Effector memory CD8-positive, alpha-beta T cell (primary cell): ENCODE measurements at places on chromosomes 11 and 22.

DNA sequence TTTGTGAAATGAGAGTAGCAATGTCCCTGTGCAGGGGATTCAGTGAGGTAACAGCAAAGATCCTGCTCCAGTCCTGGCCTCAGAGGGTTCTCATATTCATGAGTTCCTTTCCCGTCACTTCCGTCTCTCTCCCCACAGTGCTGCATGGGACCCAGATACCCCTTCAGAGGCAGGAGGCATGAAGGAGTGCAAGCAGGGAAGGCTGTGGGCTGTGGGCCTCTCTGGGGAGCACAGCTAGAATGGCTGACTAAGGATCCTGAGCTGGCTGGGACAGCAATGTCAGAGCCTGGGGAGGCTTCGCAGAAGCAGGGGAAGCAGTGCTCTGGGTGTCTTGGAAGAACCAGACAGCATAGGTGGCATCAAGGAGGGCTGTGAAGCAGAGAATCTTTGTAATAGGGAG is 13.0 kb downstream of the PKNOX2 start:
- H3K4me1 ChIP-seq, result no peaks in the 10 kb centered on the region
- DNase-seq, result no peak
- H3K27me3 ChIP-seq, result peaks cover 100% of the 10 kb centered on the region
- H3K27ac ChIP-seq, result no peak overlapping the region

- peaks cover 3% of the 10 kb centered on the region for H3K4me1 ChIP-seq
- no peak overlapping the region for H3K4me3 ChIP-seq
- peak; percentile 33 for DNase-seq
- peaks cover 29% of the 10 kb centered on the region for H3K27me3 ChIP-seq
- no peaks in the 10 kb centered on the region for H3K36me3 ChIP-seq
These were observed 23.6 kb downstream of the ALX4 start for GRCh38 chr11:44286268-44286880.

DNA sequence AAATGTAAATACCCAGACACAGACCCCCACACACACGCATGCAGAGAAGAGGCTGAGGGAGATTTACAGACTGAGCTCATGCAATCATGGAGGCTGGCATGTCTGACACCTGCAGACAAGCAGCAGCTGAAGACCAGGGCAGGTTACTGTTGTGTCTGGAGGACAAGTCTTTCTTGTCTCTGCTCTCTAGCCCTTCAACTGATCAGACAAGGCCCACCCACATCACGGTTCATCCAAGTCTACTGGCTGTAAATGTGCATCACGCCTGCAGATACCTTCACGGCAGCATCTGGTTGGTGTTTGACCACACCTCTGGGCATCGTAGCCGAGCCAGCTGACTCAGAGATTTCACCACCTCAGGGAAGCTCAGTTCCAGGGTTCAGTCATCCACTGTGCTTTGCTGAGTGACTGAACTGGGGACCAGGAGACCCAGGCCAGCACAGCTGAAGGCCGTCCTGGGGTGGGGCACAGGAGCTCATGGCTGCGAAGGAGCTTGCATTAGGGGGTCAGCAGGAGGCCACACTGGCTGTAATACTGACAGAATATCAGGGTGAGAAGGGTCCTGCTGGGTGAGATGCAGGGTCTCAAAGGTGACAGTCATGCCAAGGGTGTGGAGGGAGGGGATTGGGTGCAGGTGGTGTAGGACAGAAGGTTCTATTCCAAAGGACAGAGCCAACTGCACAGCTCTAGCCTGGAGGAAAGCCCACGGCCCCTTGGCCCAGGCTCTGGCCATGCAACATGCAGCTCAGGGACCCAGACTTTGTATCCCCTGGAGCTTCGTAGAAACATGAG is 304.9 kb downstream of the BRD1 start:
- no peak overlapping the region for H3K4me3 ChIP-seq
- peaks cover 10% of the 10 kb centered on the region for H3K27me3 ChIP-seq
- no peaks in the 10 kb centered on the region for H3K4me1 ChIP-seq
- no peak for DNase-seq
- peaks cover 2% of the 10 kb centered on the region for H3K36me3 ChIP-seq

DNA sequence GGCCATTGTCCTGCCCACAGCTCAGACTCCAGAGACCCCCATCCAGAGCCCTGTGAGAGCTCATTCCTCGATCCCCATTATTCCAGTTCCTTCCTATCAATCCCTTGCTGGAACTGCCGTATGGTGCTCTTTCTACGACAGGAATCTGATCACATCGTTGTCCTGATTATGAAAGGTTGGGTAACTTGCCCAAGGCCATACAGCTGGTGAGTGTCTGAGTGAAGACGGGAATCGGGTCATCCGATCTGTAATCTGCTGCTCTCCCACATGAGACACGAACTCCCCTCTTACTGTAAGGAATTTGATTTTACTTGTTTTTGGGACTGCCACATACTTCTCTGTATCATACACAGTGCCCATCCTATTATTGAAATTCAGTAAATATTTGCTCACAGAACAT is 149.1 kb downstream of the OPCML start:
- H3K36me3 ChIP-seq, result no peaks in the 10 kb centered on the region
- DNase-seq, result no peak
- no peaks in the 10 kb centered on the region for H3K27me3 ChIP-seq
- H3K27ac ChIP-seq, result no peak overlapping the region
- H3K4me1 ChIP-seq, result no peaks in the 10 kb centered on the region

DNA sequence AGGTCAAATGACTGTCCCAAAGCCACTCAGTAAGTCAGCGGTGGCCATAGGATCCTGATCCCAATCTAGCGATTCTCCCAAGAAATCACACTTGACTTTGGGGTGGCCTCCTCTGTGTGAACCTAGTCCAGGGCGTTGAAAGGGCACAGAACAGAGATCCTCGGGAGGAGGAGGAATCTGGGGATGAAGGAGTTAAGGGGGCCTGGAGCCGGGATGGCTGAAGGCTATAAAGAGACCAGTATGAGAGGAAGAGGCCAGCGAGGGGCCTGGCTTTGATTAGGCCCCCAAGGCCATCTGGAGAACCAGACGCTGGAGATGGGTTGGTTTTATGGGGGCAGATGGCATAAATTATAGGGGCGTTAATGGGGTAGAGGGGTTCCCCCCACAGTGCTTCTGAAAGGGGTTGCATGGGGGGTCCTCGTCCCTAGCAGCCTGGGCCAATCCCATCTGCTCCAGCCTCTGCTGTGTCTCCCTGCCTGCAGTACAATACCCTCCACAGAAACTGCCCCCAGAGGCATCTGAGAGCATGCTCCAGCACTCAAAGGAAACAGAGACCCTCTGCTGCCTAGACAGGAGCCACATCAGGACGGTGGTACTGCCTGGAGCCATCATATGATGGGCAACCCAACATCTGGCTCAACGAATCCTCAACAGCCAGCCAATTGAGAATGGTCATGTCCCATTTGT is 35.2 kb upstream of the TRIM29 start:
- H3K27ac ChIP-seq, result no peak overlapping the region
- no peak overlapping the region for H3K4me3 ChIP-seq
- peaks cover 48% of the 10 kb centered on the region for H3K27me3 ChIP-seq
- H3K36me3 ChIP-seq, result no peaks in the 10 kb centered on the region

- peaks cover 46% of the 10 kb centered on the region for H3K27me3 ChIP-seq
- H3K36me3 ChIP-seq, result no peaks in the 10 kb centered on the region
- peak overlapping the region; percentile 77 for H3K4me3 ChIP-seq
These were observed 21.3 kb downstream of the IFITM10 start for GRCh38 chr11:1728931-1729691.
